Mesothelial cell of epicardium (in vitro differentiated cells): ENCODE measurements at places on chromosomes 5 and 9.

- H3K36me3 ChIP-seq = no peaks in the 10 kb centered on the region
- no peak overlapping the region for H3K4me3 ChIP-seq
- peak overlapping the region; percentile 74 for H3K27ac ChIP-seq
- DNase-seq = no peak
- H3K4me1 ChIP-seq = peaks cover 32% of the 10 kb centered on the region
These were observed 21.0 kb downstream of the PDCD1LG2 start for GRCh38 chr9:5531101-5531882.

- H3K4me1 ChIP-seq = no peaks in the 10 kb centered on the region
- H3K27ac ChIP-seq = no peak overlapping the region
- DNase-seq = no peak
- no peaks in the 10 kb centered on the region for H3K27me3 ChIP-seq
These were observed 271.1 kb downstream of the NDUFS4 start for GRCh38 chr5:53831496-53831895.

- H3K4me3 ChIP-seq = peak overlapping the region; percentile 99
- H3K4me1 ChIP-seq = peaks cover 38% of the 10 kb centered on the region
- H3K27me3 ChIP-seq = no peaks in the 10 kb centered on the region
These were observed 542 bp downstream of the FKBP15 start for GRCh38 chr9:113220467-113221002.

GRCh38 chr9:117869287-117869686 lies 165.1 kb downstream of the TLR4 start:
- no peaks in the 10 kb centered on the region for H3K4me1 ChIP-seq
- H3K36me3 ChIP-seq = no peaks in the 10 kb centered on the region
- DNase-seq = no peak
- peaks cover 7% of the 10 kb centered on the region for H3K27me3 ChIP-seq
- no peak overlapping the region for H3K4me3 ChIP-seq
- no peak overlapping the region for H3K27ac ChIP-seq

DNA sequence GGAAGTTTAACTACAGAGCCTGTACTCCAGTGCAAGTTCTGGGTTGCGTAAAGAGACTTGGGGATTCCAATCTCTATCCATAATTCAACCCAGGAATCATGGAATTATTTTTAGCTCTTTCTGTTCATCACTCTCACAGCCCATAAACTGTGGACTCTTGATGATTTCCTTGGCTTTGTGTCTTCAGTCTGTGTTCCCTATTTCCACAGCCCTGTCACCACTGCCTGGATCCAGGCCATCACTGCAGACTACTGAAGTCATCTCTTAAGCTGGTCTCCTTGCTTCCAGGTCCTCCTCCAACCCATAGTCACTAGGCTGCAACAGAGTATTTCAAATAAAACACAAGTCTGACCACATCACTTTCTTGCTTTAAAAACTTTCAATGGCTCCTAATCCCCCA lies 211.7 kb downstream of the PLK2 start:
- peaks cover 25% of the 10 kb centered on the region for H3K4me1 ChIP-seq
- no peak overlapping the region for H3K27ac ChIP-seq
- H3K27me3 ChIP-seq = no peaks in the 10 kb centered on the region

DNA sequence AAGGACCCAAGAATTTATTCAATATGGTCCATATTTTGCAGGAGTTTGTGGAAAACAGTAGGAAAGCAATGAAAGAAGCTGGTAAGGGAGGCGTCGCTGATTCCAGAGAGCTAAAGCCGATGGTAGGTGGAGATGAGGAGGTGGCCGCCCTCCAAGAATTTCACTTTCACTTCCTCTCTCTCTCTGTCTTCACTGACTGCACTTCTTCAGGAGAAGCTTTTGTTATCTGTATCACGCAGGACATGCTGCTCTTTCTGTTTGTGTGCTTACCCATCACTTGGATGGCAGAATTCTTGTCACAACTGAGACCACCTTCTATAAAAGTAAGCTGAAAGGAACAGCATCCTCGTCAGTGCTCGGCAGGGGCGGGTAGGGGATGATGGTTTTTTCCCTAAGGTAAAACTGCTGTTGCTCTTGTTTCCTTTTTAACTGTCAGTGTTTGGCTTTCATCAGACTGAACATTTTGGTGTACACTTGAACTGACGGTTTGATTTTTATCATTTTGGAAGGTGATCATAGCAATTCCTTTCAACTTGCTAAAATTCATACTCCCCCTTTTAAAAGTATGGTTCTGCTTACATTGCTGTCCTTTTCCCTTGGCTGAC lies 62.4 kb upstream of the FSD1L start:
- H3K4me1 ChIP-seq = no peaks in the 10 kb centered on the region
- no peak overlapping the region for H3K27ac ChIP-seq
- no peak for DNase-seq
- H3K36me3 ChIP-seq = peaks cover 18% of the 10 kb centered on the region
- H3K27me3 ChIP-seq = no peaks in the 10 kb centered on the region
